ENCODE measurements at places on chromosomes 1 and 21. TPM values are rescaled to one million over a fixed set of nuclear protein-coding genes. Genes with fewer than 3 reads are reported as not detected.

C1QTNF12 gene
- 4.2 TPM for total RNA-seq

HLX gene
- 0.33 TPM for total RNA-seq

DNA sequence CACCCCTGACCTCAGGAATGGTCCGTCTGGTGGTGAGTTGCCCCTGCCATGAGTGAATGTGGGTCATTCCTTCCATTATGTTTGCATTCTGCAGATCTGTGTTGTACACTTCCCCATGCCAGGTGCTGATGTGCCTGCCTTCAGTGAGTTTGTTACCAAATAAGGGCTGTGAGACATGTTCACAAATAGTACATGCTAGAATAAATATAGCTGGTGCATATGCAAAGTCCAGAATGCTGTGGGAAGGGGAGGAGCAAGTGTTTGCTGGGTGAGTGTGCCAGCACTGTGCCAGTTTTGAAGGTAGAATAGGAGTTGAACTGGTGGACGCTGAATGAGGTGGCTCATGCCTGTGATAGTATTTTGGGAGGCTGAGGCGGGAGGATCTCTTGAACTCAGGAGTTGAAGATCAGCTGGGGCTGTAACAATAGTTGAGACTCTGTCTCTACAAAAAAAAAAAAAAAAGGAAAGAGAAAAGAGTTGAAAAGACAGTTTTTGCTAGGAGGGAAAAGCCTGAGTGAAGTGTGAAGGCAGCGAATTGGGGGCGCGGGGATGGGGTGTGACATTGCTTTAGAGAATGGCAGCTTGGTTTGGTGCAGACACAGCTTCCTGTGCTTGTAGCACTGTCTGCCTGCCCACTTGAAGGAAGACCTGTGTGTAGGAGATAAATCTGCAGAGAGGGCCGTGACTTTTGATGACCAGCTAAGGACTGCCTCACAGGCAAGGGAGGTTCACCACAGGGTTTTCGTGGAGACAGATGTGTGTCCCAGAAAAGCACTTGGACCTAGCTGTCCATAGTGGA, 61.1 kb downstream of the LGR6 start:
- DNase-seq = no peak

MAP1LC3C gene
- total RNA-seq = not detected

ADGRB2 gene
- total RNA-seq = 0.81 TPM

GRCh38 chr1:154288661-154289060, 16.2 kb downstream of the HAX1 start:
- no peak for DNase-seq

- DNase-seq = no peak
These were observed 17.6 kb downstream of the PM20D1 start for GRCh38 chr1:205832326-205832751.

ESRRG gene
- total RNA-seq = not detected

ENAH gene
- not detected for total RNA-seq

Measured in activated CD4-positive, alpha-beta memory T cell treated with anti-CD3 and anti-CD28 coated beads, Interleukin-2, amount 10 ng/mL, durations not matched to agents 7 days and 5 days (primary cell).